ENCODE measurements at places on chromosomes 4 and X.

GRCh38 chrX:22758807-22759481, 240.8 kb upstream of the DDX53 start:
- DNase-seq = no peak

- no peak for DNase-seq
Observed at GRCh38 chr4:120418146-120418545, 351.5 kb upstream of the MAD2L1 start.

- no peak for DNase-seq
Observed at GRCh38 chrX:17553469-17553868, 178.5 kb downstream of the NHS start.

DNA sequence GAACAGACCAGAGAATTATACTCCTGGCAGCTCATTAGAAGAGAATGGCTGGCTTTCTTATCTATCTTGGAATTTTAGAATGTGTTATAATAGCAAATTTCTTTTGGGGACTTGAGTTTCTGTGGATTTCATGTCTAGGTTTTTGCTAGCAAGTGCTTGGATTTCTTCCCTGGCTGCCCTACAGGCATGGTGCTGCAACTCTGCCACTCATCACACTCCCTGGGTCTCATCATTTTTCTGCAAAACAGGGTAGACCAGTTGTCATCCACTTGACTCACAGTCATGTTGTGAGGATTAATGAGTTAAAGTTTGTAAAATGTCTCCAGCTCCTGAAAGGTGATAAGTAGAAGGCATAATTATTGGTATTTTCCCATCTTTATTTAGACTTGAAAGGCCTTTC, 60.7 kb upstream of the LCORL start:
- no peak for DNase-seq

Data from SW480 (cell line).